ENCODE measurements at places on chromosomes 5 and 9. TPM values are rescaled to one million over a fixed set of nuclear protein-coding genes. Genes with fewer than 3 reads are reported as not detected.

The AJM1 gene
- 2.0 TPM for polyA plus RNA-seq

The SPATA6L gene
- not detected for polyA plus RNA-seq

The TMEM252 gene
- polyA plus RNA-seq, result not detected

The SPINK13 gene
- polyA plus RNA-seq, result not detected

The FOXD4L4 gene
- not detected for polyA plus RNA-seq

The PCYOX1L gene
- 31.8 TPM for polyA plus RNA-seq

All from CD14-positive monocyte (primary cell).